ENCODE measurements at places on chromosomes 13 and 19.

DNA sequence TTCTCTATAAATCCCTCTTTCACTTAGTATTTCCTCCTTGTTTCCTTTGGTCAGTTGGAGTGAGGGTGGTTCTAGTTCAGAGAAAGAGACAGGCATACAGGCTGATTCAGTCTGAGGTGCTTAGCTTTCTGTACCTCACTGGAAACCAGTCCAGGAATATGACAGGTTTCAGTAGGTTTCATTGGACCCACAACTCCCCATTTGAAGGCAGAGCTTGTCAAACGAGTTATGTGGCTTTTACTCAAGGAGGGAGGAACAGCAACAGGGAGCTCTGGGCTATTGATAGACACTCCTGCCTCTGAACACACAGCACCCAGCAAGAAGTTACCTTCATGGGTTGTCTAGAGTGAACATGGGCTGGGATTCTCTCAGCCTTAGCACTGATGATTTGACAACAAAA lies 14.5 kb downstream of the ACTN4 start:
- DNase-seq = no peak

DNA sequence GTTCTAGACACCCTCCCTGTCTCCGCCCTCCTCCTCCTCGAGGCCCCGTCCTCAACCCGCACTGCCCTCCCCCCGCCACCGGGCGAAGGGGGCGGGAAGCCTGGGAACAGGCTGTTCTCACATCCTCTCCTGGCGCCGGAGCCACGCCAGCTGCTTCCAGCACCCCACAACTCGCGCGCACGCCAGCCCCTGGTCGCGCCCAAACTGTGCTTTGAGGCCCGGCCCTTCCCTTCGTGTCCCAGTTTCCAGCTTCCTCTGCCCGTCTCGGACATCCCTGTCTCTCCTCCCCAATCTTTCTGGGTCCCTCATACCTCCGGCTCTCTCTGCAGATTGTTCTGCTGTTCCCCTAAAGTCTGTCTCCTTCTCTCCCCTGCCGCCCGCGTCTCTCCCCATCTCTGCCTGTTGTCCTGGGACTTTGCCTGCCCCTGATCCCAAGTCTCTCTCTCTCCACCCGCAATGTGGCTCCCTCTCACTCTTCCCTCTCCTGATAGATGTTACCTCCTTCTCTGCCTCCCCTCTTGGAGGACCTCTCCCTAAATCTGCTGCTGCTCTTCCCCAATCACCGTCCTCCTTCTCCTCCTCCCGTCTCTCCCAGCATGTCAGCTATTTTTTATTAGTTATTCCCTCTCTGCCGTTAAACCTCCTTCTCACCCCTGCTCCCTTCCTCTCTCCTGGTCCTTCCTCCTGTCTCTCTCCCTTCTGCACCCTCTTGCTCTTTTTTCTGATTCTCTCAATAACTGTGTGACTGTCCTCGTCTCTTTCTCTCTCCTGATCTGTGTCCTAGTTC lies 14.2 kb downstream of the DPF1 start:
- peak; percentile 17 for DNase-seq

DNA sequence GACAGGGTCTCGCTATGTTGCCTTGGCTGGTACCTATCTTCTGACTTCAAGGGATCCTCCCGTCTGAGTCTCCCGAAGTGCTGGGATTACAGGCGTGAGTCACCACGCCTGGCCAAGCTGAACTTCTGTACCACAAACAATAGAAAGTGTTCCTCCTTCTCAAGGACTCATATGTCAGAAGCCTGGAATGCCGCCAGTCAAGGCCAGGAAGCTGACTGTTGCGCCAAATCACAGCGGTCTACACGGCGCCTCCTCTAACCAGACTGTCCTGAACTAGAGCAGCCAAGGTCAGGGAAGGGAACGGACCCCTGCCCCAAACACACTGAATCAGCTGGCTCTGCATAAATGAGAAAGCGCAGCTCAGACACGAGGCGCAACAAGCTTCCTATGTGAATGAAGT lies 14.6 kb downstream of the RAB20 start:
- DNase-seq = peak; percentile 89

- no peak for DNase-seq
These were observed 27.6 kb downstream of the MAU2 start for GRCh38 chr19:19348266-19348665.

- no peak for DNase-seq
These were observed 6.2 kb downstream of the PDE4C start for GRCh38 chr19:18219911-18220631.

DNA sequence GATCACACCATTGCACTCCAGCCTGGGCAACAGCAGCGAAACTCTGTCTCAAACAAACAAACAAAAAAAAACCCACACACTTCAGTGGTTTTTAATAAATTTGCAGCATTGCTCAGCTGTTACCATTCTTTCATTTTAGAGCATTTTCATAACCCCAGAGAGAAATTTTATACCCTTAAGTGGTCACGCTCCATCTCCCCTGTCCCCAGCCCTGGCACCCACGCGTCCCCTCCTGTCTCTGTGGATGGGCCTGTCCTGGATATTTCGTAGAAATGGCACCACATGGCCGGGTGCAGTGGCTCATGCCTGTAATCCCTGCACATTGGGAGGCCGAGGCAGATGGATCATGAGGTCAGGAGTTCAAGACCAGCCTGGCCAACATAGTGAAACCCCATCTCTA lies 7.8 kb downstream of the THOP1 start:
- DNase-seq = no peak

- DNase-seq = no peak
These were observed 123.3 kb upstream of the TMTC4 start for GRCh38 chr13:100797921-100798320.

DNA sequence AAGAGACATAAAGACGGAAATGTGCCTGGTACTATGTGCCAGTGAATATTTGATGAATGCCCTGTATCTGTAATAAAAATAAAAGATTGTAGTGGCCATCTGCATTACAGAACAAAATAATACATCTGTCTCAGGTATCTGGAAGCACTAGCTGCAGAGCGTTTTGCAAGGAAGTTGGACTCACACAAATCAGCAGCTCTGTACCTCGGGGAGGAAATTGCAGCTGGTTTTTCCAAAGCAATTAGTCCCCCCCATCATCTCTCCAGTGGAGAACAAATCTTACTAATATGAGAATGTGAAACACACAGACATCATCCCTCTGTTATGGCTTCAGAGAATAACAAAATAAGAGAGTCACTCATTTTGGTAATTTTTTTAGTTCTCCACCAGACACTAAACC lies 245.3 kb downstream of the ITGBL1 start:
- no peak for DNase-seq

DNA sequence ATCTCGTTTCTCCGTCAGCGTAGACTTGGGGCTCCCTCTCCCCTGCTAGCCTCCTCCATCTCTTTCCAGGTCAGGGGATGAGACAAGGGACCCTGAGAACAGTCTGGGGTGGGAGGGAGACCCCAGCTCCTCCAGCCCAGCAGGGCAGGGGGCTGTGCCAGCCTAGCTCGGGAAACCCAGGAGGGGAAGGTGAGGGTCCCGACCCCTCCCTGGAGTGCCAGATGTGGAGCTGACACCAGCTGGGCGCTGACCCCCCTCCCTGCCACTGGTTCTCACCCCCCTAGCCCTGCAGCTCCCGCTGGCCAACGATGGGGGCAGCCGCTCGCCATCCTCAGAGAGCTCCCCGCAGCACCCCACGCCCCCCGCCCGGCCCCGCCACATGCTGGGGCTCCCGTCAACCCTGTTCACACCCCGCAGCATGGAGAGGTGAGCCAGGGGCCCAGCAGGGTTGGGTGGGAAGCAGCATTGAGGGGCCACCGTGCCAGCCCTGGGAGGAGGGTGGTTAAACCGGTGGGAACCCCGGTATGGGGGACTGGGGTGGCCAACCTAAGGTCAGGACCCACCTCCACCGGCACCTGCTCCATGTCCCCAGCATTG lies 5.1 kb upstream of the TGFBR3L start:
- no peak for DNase-seq

- DNase-seq = no peak
These were observed 98.0 kb downstream of the SPRY2 start for GRCh38 chr13:80242728-80243427.

- no peak for DNase-seq
These were observed 25.7 kb upstream of the MTUS2 start for GRCh38 chr13:28794396-28794795.

GRCh38 chr19:54114340-54115108 lies 933 bp downstream of the TFPT start:
- no peak for DNase-seq

DNA sequence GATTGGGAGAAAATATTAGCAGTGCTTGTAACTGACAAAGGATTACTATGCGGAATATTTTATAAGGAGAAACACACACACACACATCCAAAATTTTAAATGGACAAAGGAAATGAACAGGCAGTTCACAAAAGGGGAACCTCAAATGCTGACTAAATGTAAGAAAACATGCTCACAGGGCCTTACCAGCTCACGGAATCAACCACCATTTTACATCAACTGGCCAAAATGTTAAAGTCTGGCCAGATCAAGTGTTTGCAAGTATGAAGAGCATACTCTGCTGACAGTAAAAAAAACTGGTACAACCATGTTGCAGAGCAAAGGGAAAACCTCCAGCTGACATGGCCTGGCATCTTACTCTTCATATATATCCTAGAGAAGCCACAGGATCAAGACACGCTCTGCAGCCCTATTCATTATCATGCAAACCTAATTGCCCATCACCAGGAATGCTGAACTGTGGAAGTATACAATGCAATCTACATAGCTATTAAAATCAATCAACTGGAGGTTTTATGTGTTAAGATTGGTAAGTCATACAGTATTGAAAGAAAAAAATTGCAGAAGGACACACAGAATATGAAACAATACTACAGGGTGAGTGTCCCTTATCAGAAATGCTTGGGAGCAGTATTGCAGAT lies 124.4 kb downstream of the RNF17 start:
- DNase-seq = no peak

DNA sequence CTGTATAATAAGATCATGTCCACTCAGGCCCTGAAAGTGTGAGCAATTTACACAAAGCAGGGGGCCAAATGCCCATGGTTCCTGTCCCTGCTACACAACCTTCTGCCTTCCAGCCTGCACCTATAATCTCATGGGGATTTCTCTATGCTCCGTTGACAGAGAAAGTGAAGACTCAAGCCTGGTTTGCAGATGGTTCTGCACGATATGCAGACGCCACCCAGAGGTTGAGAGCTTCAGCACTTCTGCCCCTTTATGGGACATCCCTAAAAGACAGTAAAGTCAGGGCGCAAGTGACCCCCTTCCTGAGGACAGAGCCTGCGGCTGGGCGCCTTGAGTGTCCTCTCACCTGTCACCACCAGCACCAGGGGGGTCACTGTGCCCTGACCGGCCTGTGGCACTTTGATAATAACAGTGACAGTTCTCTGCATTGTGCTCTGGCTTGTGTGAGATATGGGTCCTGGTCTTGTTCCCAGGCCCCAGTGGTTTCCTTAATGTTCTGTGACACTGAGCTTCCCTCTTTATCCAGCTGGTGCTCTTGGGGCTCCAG lies 15.1 kb downstream of the LILRA5 start:
- DNase-seq = no peak

- no peak for DNase-seq
These were observed 6.3 kb upstream of the KCTD12 start for GRCh38 chr13:76892488-76892887.

DNA sequence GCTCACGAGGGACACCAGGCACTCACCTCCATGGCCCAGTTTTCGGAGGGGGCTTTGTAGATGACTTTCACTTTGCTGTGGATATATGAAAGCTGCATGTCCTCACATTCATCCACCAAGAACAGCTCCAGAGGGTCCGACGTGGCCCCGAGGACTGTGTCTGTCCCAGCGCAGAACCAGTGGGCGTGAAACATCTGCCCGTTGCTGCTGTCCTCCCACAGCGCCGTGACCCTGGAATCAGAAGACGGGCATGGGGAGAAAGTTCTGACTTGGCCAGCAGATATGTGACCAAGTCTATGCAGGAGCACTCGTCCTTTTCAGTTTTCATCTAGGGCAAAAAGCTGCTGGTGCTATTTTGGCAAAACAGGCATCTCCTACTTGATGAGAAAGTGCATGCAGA lies 29.7 kb upstream of the EIF3G start:
- no peak for DNase-seq

- DNase-seq = peak; percentile 81
These were observed 43.4 kb upstream of the MAP3K10 start for GRCh38 chr19:40147693-40148347.

- DNase-seq = no peak
These were observed 3.2 kb downstream of the LMNB2 start for GRCh38 chr19:2453431-2454025.

DNA sequence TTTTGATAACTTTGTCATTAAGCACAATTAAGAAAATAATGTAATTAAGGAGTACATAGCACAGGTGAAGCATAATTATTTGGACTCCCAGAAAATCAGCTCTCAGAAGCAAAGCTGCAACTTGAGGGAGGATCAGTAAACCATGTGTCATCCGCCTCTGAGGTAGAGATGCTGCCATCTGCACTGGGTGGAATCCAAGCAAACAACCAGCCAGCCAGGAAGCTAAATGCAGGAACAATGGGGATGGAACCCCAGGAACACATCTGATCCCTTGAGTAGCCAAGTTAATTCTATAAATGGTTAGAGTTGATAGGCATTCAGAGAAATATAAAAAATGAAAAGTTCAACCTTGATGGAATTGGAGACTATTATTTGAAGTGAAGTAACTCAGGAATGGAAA lies 520.2 kb downstream of the RFC3 start:
- no peak for DNase-seq

- no peak for DNase-seq
These were observed 39.2 kb upstream of the FGF14 start for GRCh38 chr13:102441085-102441484.

DNA sequence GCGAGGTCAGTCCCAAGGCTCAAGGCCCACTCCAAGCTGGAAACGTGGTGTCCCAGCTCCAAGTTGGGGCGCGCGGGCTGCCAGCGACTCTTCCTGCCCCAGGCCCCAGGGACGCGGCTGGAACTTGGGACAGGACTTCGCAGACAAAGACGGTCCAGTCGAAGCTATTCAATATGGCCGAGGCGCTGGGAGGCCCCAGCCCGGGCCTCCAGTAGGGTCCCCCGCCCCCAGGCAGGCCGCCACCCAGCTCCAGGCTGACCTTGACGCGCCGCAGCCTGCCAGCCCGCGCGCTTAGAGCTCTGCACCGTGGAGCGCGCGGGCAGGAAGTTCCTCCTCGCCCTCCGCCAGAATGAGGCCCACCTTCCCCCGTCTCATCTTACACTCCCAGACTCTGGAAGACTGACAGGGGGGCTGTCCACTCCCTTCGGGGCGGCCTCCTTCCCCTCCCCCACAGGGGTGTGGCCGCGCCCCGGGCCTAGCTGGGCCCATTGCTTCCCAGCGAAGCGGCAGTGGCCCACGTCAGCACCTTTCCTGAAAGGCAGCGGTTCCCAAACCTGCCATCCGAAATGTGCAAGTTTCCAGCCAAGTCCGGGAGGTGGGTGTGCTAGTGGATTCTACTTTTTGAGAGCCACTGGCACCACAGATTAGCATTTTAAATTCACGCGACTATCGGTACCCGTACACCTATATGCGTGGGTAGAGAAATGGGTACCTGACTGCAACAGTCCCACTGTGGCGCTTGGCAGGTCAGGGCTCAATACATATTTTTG lies at the start of gene CCDC8:
CCDC8 (minus strand) TSS at position 303 of the 770 bp plus-strand sequence. CDS start 754 bp downstream, outside the sequence.
- DNase-seq = peak; percentile 98

- DNase-seq = no peak
These were observed at the start of gene DIRAS1 for GRCh38 chr19:2720777-2721569. Gene DIRAS1, minus strand, starts transcription at chr19:2721372. Its CDS starts 3,566 bp downstream, at chr19:2717806.

- DNase-seq = no peak
These were observed 56.4 kb downstream of the GGACT start for GRCh38 chr13:100532090-100532766.

- DNase-seq = no peak
These were observed 2.4 kb upstream of the TMED1 start for GRCh38 chr19:10838377-10838776.

Measured in fibroblast of upper back skin (primary cell).